ENCODE measurements at places on chromosomes 1 and 21.

DNA sequence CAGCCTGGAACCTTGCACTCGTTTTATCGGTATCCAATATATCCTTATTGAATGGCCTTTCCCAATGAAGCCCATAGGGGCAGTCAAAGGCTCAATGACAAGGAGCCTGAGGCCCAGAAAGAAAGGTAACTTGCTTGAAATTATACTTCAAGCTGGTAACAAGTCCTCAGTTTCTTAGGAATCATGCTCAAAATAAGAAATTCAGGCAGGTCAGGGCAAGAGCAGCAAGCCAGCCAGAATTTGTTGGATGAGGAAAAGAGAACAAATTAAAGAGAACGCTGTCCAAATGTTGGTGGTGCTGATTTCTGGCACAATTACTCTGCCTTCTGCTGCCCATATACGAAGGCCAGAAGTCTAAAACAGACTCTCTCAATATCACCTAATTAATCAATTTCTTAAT lies 77.6 kb downstream of the DDX20 start:
- no peak for DNase-seq

DNA sequence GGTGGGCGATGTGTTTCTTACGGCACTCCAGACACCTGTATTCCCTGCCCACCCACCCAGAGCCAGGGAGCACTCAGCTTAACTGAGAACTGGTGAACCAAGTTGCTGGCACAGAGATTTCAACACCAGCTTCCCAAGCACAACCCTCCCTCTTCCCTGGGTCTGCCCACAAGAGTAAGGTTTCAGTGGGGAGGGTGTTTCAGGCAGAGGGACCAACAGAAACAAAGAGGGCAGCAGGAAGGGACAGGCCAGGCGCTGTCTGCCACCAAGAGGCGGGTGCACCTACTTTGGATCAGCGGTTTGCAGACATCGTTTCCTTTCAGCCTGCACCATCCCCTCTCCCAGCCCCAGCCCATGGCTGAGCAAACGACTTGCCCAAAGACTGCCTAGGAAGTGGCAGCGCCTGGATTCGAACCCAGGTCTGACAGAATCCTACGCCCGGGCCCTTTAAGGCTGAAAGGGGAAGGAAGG lies 21.9 kb upstream of the ALDH4A1 start:
- DNase-seq = no peak

GRCh38 chr1:22327411-22327810 lies 124.2 kb upstream of the ZBTB40 start:
- no peak for DNase-seq

DNA sequence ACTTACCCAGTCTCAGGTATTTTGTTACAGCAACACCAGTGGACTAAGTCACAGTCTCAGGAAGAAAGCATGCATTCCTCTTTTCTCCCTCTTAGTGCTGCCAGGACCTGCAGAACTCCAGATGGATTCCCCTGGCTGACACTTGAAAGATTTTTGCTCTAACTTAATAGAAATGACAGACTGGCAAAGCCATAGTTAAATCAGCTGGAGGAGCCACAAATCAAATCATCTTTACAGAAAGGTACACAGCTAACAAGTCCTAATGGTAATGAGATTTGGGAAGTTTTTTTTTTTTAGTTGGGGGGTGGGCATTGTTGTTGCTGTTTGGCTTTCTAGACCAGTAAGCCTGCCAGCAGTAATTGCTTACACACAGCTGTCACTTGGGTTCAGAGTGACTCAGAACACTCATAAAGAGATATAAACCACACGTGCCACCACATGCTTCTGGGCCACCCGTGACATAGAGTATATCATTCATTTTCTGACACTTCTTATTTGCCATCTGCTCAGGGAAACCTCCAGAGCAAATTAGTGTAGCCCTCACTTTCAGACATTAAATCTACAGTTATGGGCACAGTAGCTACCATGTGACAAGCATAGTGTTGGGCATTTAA lies 72.4 kb downstream of the FH start:
- no peak for DNase-seq

- DNase-seq = no peak
Observed at GRCh38 chr1:224609333-224609732, 6.8 kb upstream of the CNIH3 start.

DNA sequence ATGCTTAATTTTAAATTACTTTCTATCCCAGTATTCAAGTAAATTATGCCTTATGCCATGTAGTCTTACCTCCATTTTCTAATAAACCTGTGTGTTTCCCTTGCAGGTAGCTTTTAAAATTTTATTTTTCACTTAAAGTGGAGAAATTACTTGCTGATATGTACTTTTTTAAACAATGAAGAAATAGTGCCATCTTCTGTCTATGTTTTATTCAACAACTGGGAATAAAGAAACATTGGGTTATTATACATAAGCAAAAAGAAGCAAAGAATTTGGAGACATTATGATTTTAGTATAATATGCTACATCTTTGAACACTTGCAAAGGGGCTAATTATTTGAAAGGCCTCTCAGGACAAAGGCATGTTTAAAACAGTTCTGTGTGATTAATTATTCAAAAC lies 1912.9 kb downstream of the MRPL39 start:
- no peak for DNase-seq

GRCh38 chr1:3939242-3940080 lies 39.4 kb upstream of the C1orf174 start:
- no peak for DNase-seq

- DNase-seq = no peak
Observed at GRCh38 chr1:55084257-55084656, 44.9 kb downstream of the PCSK9 start.

DNA sequence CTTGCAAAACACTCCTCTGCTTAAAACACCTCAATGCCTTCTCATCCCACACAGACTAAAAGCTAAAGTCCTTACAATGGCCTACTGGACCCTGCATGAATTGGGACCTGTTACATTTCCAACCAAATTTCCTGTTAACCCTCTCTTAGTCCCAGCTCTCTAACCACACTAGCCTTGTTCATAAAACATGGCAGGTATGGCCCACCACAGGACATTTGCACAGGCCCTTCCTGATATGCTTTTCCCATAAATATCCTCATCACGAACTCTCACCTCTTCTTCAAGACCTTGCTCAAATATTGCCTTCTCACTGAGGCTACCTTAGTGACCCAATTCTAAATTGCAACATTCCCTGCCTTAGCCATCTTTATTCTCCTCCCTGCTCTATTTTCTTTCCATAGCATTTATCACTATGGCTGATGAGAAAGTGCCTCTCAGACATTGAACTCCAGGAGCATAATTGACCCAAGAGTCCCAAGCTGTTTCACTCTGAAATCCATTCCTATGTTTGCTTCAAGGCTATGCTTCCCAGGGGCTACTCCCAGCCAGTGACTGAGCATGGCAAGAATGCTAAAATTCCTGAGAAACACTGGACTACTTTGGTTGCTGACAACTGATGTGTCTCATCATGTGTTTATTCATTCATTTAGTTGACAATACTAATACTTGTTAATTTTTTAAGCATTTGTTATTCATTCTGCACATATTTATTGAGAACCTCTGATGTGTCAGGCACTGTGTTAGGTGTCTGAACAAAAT lies 2.7 kb upstream of the PALMD start:
- no peak for DNase-seq

DNA sequence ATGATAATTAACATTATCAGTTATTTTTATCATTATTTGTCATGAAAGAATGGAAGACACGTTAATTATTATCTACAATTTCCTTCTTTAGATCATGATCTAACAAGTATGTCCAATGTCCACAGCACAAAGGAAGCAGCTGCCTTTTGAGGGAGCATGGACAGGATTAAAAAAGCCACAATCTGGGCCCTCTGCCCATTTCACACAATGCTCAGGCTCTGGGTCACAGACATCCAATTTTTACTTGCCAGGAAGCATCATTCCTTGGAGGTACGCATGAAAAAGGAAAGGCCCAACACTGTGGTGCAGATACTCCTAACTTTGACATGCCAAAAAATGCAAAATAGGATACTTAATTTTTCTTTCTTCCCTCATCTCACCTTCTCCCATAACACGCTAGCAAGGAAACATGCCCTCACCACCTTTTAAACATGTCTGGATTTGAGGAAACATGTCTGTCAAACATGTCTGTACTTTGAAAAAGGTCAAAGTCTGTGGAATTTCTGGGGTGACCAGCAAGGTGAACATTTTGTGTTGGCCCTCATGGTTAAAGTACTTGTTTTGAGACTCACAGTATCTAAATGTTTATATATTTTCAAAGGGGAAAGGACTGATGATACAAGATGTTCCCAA lies 40.0 kb downstream of the GADD45A start:
- DNase-seq = no peak

GRCh38 chr1:37288900-37289299 lies 185.5 kb upstream of the ZC3H12A start:
- DNase-seq = no peak

GRCh38 chr1:21329209-21329844 lies 39.1 kb upstream of the ECE1 start:
- no peak for DNase-seq

DNA sequence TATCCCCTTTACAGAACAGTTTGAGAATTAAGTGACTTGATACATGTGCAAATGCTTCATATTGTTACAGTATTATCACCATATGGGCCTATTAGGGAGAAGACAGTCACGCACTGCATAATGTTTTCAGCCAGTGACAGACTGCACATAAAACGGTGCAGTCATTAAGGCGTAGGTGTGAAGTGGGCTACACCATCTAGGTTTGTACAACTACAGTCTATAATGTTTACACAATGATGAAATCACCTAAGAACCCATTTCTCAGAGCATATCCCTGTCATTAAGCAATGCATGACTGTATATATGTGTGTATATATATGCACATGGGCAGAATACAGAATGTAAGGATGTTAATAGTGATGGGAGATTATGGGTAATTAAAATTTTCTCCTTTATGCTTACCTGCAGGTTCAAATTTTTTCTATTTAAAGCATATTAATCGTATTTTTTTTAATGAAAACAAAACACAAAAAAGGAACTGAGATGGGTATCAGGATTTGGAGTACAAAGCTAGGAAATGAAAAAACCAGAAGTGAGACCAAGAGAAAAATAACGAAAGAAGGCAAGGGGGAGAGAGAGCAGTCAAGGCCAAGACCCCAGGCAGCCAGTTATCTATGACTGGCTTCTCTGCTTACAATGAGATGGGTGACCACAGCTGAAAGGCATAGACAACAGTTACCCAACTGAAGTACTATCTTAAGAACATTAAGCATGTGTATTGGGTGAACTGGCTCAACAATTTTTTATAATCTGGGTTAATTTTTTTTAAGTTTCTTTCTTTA lies 122.9 kb upstream of the DAB1 start:
- no peak for DNase-seq

DNA sequence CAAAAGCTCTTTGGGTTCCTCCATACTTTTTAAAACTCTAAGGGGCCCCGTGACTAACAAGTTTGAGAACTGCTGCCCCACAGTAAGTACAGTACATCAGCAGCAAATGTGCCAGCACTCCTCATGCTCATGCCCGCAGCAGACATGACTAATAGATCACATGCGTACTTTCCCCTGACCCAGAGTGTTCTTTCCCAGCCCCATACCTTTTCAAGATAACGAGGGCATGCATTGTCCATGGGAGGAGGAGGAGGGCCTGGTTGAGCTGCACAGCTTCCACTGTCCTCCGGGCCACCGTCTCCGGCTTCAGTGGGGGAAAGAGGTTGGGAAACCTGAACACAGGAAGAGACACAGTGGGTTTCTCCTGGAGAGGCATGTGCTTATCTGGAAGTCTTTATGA lies 45.5 kb downstream of the DHRS3 start:
- DNase-seq = no peak

DNA sequence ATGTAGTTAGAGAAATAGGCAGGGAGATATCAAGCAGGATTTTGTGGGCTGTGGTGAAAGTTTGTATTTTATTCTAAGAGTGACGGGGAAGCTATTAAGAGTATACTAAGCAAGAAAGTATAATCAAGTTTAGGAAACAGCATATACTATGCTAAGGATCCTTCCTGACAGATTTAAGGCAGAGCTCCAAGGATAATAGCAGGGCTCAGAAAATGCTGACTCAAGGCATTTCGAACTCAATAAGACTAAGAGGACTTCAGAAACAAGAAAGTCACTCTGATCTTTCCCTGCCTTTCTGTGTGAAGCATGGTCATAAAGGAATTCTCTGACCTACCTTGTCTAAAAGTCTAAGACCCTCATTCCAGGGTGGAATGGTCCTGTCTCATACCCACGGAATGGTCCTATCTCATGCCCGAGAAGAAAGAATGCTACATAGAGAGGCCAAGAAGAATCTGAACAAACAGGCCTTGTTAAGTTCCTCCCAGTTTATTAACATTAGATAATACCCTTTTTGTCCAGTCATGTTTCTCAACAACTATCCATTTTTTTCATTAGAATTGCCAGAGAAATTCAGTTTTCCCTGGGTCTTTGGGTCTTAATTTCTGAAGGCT lies 59.1 kb downstream of the HFM1 start:
- DNase-seq = no peak

- no peak for DNase-seq
Observed at GRCh38 chr1:32538887-32539583, at the start of gene ZBTB8A. ZBTB8A (plus strand) TSS chr1:32539427; CDS start chr1:32592932, 53,505 bp downstream.

DNA sequence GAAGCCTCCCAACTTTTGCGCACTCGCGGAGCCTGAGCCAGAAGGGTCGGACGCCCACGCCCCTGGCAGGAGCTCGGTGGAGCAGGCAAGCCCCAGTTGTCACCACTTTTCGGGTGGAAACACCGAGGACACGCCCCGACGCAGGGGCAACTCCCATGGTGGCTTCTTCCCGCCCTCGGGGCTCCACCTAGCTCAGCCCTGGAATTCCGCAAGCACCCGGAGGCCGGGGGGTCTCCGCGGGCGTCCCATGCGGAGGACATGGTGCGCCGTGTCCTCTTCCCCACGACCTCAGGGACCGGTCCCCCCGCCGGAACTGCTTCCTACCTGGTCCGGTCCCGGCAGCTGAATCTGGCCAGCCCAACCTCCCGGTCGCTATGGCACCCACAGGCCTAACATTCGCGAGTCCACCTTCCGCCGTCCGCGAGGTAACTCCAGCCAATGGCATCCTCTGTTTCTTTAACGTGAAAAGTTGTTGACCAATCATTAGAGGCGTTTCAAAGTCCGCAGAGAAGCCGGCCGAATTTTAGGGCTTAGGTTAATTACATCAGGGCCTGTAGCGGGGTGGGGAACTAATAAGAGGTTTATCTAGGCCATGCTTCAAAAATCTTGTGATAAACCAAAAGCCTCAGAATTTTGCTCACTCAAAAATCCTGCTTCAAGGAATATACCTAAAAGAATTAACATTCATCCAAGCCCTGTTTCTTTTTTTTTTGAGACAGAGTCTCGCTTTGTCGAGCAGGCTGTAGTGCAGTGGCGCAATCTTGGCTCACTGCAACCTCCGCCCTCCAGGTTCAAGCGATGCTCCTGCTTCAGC lies at the start of gene STPG1:
TSS of gene STPG1 (minus strand) at position 433 of the 814 bp plus-strand sequence. CDS start 12,394 bp downstream, outside the sequence.
- peak; percentile 45 for DNase-seq

Data from omental fat pad (tissue), 4 donors.